ENCODE measurements at places on chromosomes 7 and 10. TPM values are rescaled to one million over a fixed set of nuclear protein-coding genes. Genes with fewer than 3 reads are reported as not detected.

DNA sequence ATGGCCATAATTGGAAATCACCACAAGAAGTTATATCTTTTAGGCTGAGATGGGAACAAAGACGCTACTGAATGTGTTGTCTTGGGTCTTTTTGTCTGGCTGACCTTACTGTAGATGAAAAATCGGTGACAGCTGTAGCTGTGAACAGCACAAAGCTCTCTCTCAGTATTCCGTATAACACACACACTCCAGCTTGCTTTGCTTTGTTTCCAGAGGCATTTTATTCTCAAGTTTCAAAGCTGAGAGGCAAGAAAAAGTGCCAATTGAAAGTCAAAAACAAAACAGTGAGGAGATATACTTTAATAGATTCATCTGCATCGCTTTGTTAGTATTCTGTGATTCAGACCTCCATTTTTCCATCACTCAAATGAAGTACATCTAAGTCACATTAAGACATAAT lies 39.6 kb upstream of the CABCOCO1 start:
- DNase-seq, result no peak

DNA sequence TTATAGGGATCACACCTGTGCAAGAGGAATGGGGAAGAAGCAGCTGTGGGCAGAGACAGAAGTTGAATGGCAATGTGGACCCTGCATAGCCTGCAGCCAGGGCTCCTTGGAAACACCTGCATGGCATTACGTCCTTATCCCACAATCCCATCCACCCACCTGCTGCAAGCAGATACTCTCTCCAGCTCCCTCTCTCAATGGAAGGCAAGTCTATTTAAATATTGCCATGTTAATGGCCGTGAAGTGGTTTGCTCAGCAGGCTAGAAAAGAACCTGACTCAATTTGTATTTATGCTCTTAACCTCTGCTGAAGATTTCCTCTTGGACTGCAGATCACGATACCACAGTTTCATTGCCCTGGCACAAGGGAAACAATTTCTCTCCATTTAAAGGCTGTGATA lies 417.0 kb downstream of the TYW1 start:
- DNase-seq, result no peak

ODAD2 gene
- 0.86 TPM for total RNA-seq

GRCh38 chr7:105831824-105832535 lies 44.4 kb downstream of the ATXN7L1 start:
- no peak for DNase-seq

DNA sequence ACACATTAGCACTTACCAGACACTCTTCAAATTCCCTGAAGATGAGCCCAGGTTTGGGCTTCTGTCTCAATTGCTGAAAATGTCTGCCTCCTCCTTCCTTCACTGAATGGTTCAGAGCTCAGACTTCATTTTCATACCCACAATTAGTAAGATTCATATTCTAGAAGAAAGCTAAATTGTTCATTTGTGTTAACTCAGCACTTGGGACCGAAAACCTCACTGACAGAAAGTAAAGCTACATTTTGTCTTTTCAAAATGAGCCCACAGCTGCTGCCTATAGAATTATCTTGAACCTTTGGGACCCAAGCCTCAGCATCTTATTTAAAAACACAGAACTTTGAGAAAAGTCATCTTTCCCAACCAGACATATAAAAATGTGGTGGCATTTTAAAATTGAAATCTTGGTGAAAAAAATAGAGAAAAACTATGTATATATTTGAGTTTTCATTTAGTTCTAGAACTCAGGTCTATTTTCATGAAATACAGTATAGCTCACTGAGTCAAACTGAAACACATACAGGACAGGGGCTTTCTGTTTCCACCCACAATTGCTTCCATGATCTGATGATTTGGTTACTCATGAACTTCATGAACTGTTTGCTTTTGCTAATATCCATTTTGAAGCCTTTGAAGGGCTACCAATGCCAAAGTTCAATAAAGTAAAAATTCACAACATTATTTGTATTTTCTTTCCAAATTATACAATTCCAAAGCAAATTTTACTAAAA lies 119.1 kb upstream of the PFKP start:
- no peak for DNase-seq

DIP2C gene
- total RNA-seq, result 26.8 TPM

FBXL13 gene
- total RNA-seq, result 4.0 TPM

- no peak for DNase-seq
Measured at GRCh38 chr10:74585231-74586087, 240.9 kb upstream of the KAT6B start.

COL17A1 gene
- total RNA-seq, result 18.5 TPM

GSTO2 gene
- 47.0 TPM for total RNA-seq

- DNase-seq, result no peak
Measured at GRCh38 chr7:92765725-92766124, 70.6 kb downstream of the CDK6 start.

DNA sequence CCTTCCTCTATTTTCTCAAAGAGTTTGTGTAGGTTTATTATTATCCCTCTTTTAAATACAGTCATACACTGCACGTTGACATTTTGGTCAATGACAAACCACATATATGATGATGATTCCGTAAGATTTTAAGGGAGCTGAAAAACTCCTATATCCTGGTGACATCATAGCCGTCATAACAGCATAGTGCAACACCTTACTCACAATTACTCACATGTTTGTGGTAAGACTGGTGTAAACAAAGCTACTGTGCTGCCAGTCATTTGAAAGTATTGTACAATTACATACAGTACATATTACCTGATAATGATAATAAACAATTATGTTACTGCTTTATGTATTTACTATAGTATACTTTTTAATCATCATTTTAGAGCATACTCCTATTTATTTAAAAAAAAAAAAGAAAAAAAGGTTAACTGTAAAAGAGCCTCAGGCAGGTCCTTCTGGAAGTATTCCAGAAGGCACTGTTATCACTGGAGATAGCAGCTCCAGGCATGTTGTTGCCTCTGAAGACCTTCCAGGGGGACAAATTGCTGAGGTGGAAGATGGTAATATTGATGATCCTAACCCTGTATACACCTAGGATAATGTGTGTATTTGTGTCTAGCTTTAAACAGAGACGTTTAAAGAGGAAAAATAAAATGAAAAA lies 123.3 kb upstream of the CDK1 start:
- no peak for DNase-seq

GRID2IP gene
- total RNA-seq, result 2.6 TPM

FGFBP3 gene
- 2.9 TPM for total RNA-seq
